Mesothelial cell of epicardium (in vitro differentiated cells): ENCODE measurements at places on chromosomes 11 and 22. TPM values are rescaled to one million over a fixed set of nuclear protein-coding genes. Genes with fewer than 3 reads are reported as not detected.

GRCh38 chr11:10493041-10493663 lies 38.1 kb downstream of the AMPD3 start:
- peaks cover 25% of the 10 kb centered on the region for H3K36me3 ChIP-seq
- no peak for DNase-seq
- H3K4me3 ChIP-seq = no peak overlapping the region

DNA sequence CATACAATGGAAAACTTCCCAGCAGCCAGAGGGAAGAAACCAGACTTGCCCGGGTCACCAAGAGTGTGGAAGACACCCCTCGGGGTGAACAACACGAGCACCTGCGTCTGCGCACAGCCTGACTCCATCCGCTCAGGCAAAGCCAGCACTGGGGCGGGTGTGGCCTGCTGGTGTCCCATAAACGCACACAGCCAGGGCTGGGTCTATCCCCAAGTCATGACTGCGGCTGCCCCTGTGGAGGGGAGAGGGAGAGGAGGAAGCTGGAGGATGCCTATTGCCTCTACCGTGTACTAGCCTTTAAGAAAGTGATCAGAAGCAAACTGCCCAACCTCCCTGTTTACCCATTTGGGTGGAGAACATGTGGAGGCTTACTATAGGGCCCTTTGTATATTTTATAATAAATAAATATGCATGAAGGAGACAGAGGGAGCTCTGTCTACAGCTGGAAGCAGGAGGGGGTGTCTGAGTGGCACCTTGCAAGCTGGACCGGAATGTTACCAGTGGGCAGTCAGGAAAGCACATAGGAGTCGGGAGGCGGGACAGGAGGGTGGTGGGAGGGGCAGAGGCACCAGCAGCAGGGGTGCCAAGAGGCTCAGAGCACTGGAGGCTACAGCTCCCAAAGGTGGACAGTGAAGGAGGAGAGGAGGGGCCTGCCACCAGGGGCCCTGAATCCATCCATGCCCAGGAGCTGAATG lies 79.6 kb downstream of the PHF21B start:
- H3K4me3 ChIP-seq = no peak overlapping the region
- DNase-seq = no peak
- H3K27ac ChIP-seq = no peak overlapping the region
- H3K27me3 ChIP-seq = peaks cover 80% of the 10 kb centered on the region

- H3K27me3 ChIP-seq = no peaks in the 10 kb centered on the region
- H3K27ac ChIP-seq = no peak overlapping the region
- H3K4me1 ChIP-seq = peaks cover 56% of the 10 kb centered on the region
- no peak for DNase-seq
- H3K36me3 ChIP-seq = no peaks in the 10 kb centered on the region
- H3K4me3 ChIP-seq = no peak overlapping the region
These were observed 624.5 kb downstream of the OPCML start for GRCh38 chr11:132907651-132908413.

DNA sequence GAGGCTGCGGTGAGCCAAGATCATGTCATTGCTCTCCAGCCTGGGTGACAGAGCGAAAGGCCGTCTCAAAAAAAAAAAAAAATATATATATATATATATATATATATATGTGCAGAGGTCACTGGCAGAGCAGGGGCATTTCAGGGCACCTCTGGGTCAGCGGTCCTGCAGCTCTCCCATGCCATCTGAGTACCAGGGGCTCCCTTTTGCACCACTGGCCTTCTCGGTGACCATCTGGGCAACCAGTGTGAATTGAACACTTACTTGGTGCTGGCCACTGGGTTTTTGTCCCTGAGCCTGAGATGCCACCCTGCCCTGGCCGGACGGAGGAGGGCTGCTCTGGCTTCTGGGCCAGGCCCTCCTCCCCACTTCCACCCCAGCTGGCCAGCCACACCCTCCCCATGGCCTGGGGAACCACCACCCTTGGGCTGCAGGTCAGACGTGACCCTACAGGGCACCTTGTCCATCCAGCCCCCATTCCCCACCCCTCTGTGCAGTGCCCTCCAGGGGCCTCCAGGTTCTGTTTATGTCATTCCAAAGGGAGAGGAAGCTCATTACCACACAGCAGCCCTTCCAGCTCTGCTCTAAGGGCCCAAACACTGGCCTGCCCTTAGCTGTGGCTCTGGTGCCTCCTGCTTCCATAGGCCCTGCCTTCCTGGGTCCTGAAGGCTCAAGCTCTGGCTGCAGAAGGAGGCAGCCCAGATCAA lies 10.3 kb downstream of the MAPK8IP1 start:
- H3K4me3 ChIP-seq = no peak overlapping the region
- DNase-seq = no peak
- no peaks in the 10 kb centered on the region for H3K36me3 ChIP-seq
- H3K27ac ChIP-seq = no peak overlapping the region

DNA sequence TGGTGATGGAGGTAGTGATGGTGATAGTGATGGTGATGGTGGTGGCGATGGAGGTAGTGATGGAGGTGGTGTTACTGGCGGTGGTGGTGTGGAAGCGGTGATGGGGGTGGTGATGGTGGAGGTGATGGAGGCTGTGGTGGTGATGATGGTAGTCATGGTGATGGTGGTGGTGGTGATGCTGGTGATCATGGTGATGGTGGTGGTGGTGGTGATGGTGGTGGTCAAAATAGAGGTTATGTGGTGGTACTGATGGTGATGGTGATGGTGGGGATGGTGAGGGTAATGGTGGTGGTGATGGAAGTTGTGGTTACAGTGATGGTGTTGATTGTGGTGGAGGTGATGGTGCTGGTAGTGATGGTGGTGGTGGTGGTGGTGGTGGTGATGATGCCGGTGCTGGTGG lies 199.2 kb downstream of the IGLL1 start:
- DNase-seq = no peak
- H3K27me3 ChIP-seq = no peaks in the 10 kb centered on the region
- H3K27ac ChIP-seq = peak overlapping the region; percentile 78
- H3K4me3 ChIP-seq = peak overlapping the region; percentile 9

- DNase-seq = no peak
- H3K4me1 ChIP-seq = peaks cover 7% of the 10 kb centered on the region
- no peaks in the 10 kb centered on the region for H3K27me3 ChIP-seq
- no peak overlapping the region for H3K27ac ChIP-seq
- peaks cover 3% of the 10 kb centered on the region for H3K36me3 ChIP-seq
These were observed 363.2 kb downstream of the TBC1D22A start for GRCh38 chr22:47125603-47126002.

DNA sequence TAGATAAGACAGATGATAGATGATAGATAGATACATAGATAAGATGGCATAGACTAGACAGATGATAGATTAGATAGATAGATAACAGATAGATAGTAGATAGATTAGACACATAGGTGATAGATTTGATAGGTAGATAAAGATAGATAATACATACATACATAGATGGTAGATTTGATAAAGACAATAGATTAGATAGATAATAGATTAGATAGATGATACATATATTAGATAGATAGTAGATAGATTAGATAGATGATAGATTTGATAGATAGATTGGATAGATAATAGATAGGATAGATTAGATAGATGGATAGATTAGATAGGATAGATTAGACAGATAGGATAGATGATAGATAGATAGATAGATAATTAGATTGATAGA lies 327.6 kb downstream of the BRD1 start:
- no peak overlapping the region for H3K4me3 ChIP-seq
- no peak for DNase-seq
- no peak overlapping the region for H3K27ac ChIP-seq
- H3K36me3 ChIP-seq = no peaks in the 10 kb centered on the region
- peaks cover 3% of the 10 kb centered on the region for H3K27me3 ChIP-seq
- H3K4me1 ChIP-seq = no peaks in the 10 kb centered on the region

- no peaks in the 10 kb centered on the region for H3K27me3 ChIP-seq
- peaks cover 27% of the 10 kb centered on the region for H3K4me1 ChIP-seq
- H3K4me3 ChIP-seq = no peak overlapping the region
- no peak for DNase-seq
These were observed 10.0 kb downstream of the VSIG10L2 start for GRCh38 chr11:125955856-125956255.

The DAGLA gene
- total RNA-seq = 7.1 to 8.1 TPM (median 8.1 TPM) in 3 replicates

The ADAMTS8 gene
- total RNA-seq = 0.70 to 1.3 TPM (median 0.96 TPM) in 3 replicates
